ENCODE measurements at places on chromosomes 16 and 17. TPM values are rescaled to one million over a fixed set of nuclear protein-coding genes. Genes with fewer than 3 reads are reported as not detected.

SULT1A1 gene
- 0.37 TPM for total RNA-seq

CTRB2 gene
- not detected for total RNA-seq

SCNN1G gene
- total RNA-seq = not detected

ACTG1 gene
- total RNA-seq = 5,469 TPM

VAT1L gene
- under 0.01 TPM for total RNA-seq

TAC4 gene
- not detected for total RNA-seq

CACNG1 gene
- total RNA-seq = not detected

PLA2G10 gene
- total RNA-seq = not detected

TTYH2 gene
- total RNA-seq = 6.5 TPM

SLC16A5 gene
- total RNA-seq = 8.1 TPM

CCL1 gene
- total RNA-seq = not detected

RNF222 gene
- total RNA-seq = not detected

ETV4 gene
- total RNA-seq = 10.7 TPM

PABPN1L gene
- not detected for total RNA-seq

ADAM11 gene
- total RNA-seq = 0.59 TPM

ARHGAP44 gene
- total RNA-seq = 2.0 TPM

TERB1 gene
- total RNA-seq = not detected

TAT gene
- total RNA-seq = not detected

LRRC37A gene
- 4.5 TPM for total RNA-seq

JUP gene
- total RNA-seq = 0.98 TPM

SEZ6 gene
- total RNA-seq = not detected

CD300E gene
- not detected for total RNA-seq

LONP2 gene
- 48.5 TPM for total RNA-seq

TBC1D3I gene
- not detected for total RNA-seq

KRTAP3-2 gene
- total RNA-seq = not detected

ALOXE3 gene
- total RNA-seq = not detected

KRTAP9-8 gene
- not detected for total RNA-seq

MT4 gene
- total RNA-seq = not detected

EMP2 gene
- total RNA-seq = 25.0 TPM

RMI2 gene
- total RNA-seq = 7.3 TPM

AOC2 gene
- 0.73 TPM for total RNA-seq

ANKRD40CL gene
- not detected for total RNA-seq

GPR142 gene
- not detected for total RNA-seq

AANAT gene
- not detected for total RNA-seq
